ENCODE measurements at places on chromosomes 3 and 15.
A peak's percentile ranks its signal among the peaks of the same experiment; 100 is the strongest.

DNA sequence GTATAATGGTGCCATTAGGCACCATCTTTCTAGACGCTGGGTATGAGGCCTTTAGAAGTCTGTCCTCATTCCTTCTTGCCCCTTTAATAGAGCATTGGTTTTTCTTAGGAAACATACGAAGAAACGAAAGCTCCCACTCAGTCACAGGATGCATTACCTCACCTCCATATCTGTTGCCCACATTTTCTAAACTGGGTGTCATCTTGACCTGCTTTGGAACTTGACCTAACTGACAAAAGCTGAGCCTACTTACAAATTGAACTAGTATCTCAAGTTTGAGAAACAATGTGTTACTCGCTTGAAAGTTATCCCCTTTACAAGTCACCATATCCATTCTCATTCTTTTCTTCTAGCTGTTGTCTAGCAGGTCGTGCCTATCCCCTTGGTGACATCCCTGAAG, 102.7 kb downstream of the VPS8 start:
- peaks cover 24% of the 10 kb centered on the region for H3K36me3 ChIP-seq
- H3K4me3 ChIP-seq: no peak overlapping the region
- DNase-seq: no peak
- H3K4me1 ChIP-seq: peaks cover 16% of the 10 kb centered on the region
- H3K27ac ChIP-seq: no peak overlapping the region
- H3K27me3 ChIP-seq: no peaks in the 10 kb centered on the region

GRCh38 chr3:66466606-66467270, 34.1 kb downstream of the LRIG1 start:
- peaks cover 4% of the 10 kb centered on the region for H3K36me3 ChIP-seq
- DNase-seq: no peak
- H3K27ac ChIP-seq: no peak overlapping the region
- no peak overlapping the region for H3K4me3 ChIP-seq

GRCh38 chr3:118272991-118273390, 761.7 kb downstream of the IGSF11 start:
- no peak overlapping the region for H3K27ac ChIP-seq
- no peak for DNase-seq
- H3K36me3 ChIP-seq: no peaks in the 10 kb centered on the region
- no peaks in the 10 kb centered on the region for H3K27me3 ChIP-seq
- H3K4me3 ChIP-seq: no peak overlapping the region

DNA sequence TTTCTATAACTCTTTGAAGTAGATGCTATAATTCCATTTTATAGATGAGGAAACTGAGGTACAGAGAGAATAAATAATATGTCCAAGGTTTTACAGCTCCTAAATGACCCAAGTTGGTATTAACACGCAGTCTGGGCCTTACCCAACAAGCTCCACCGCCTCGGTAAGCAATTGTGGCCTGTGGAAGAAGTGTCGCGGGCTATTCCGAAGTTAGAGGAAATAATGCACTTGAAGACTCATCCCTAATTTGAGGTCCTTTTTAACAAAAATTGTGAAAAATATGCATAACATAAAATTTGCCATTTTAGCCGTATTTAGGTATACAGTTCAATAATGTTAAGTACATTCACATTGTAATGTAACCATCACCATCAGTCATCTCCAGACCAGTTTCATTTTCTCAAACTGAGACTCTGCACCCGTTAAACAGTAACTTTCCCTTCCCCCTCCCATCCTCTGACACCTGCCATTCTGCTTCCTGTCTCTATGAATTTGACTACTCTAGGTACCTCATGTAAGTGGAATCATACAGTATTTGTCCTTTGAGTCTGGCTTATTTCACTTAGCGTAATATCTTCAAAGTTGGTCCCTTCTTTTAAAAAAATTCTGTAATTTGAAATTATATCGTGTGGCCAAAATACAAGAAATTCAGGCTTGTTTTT, 18.2 kb downstream of the IDH3A start:
- H3K4me1 ChIP-seq: no peaks in the 10 kb centered on the region
- peaks cover 28% of the 10 kb centered on the region for H3K36me3 ChIP-seq
- no peaks in the 10 kb centered on the region for H3K27me3 ChIP-seq
- no peak overlapping the region for H3K4me3 ChIP-seq
- H3K27ac ChIP-seq: no peak overlapping the region

DNA sequence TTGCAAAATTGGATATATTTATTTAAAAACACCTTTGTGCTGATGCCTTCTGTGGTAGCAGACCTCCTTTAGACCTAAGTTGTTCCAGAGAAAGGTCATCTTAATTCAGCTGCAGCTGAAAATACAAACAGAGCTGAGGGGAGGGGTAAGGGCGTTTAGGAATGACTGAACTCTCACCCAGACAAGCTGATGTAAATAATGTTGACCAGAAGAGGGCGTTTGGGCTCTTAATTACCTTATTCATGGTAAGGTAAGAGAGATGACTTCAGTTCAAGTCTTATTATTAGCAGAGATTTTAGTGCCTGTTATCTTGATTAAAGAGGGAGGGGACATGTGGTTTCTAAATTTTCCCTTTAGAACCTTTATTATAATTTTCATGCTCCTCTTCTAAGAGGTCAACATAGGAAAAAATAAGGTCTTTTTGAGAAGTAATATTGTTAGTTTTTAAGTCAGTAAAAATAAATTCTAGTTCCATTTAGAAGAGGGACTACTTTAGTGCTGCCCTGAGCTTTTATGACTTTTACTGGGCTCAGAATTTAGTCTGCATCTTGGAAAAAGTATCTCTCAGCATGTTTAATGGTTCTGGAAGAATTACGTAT, 46.3 kb downstream of the GPR171 start:
- H3K27ac ChIP-seq: no peak overlapping the region
- peaks cover 4% of the 10 kb centered on the region for H3K36me3 ChIP-seq
- no peaks in the 10 kb centered on the region for H3K27me3 ChIP-seq
- no peak for DNase-seq
- no peak overlapping the region for H3K4me3 ChIP-seq

GRCh38 chr15:92930054-92930621, 30.0 kb downstream of the CHD2 start:
- no peak for DNase-seq
- H3K27me3 ChIP-seq: no peaks in the 10 kb centered on the region
- H3K27ac ChIP-seq: peak overlapping the region; percentile 92
- no peak overlapping the region for H3K4me3 ChIP-seq
- peaks cover 52% of the 10 kb centered on the region for H3K36me3 ChIP-seq

DNA sequence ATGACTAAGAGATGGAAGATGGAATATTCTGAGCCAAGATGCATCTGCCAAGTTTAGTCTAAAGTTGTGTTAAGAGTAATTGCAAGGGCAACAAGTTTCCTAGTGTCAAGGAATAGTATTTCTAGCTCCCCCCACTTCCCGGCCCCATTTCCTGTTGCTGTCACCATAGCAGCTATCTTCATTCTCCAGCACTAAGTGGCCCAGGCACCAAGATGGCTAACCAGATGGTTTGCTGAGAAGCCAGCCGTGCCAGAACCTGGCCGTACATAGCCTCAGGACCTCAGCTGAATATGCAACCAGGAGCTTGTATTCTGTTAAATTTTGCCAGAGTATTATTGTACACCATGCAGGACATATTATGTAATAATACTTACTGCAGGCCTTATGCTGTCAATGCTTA, 108.8 kb upstream of the UMPS start:
- DNase-seq: no peak
- H3K27me3 ChIP-seq: no peaks in the 10 kb centered on the region
- H3K4me1 ChIP-seq: peaks cover 21% of the 10 kb centered on the region
- H3K4me3 ChIP-seq: no peak overlapping the region

DNA sequence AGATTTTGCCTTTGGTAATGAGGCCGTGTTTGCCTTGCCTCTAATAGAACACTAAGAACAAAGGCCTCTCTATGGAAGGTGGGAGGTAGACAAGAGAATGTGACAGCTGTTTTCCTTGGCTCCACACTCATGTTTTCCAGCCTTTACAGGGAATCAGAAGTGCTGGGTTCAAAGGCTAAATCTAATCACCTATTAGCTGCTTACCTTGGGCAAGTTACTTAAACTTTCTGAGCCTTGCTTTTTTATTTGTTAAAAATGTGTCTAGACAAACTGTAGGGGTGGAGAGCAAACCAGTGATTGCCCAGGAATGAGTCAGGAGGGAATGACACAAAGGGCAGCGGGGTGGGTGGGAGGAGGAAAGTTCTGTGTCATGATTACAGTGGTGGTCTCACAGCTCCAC, 179.0 kb downstream of the P3H2 start:
- peaks cover 33% of the 10 kb centered on the region for H3K27me3 ChIP-seq
- peak overlapping the region; percentile 88 for H3K27ac ChIP-seq
- H3K4me3 ChIP-seq: no peak overlapping the region
- H3K4me1 ChIP-seq: peaks cover 17% of the 10 kb centered on the region

GRCh38 chr15:63565536-63566186, 31.5 kb upstream of the FBXL22 start:
- peaks cover 2% of the 10 kb centered on the region for H3K4me1 ChIP-seq
- DNase-seq: no peak
- peaks cover 18% of the 10 kb centered on the region for H3K36me3 ChIP-seq
- H3K4me3 ChIP-seq: no peak overlapping the region
- H3K27me3 ChIP-seq: no peaks in the 10 kb centered on the region

Data from progenitor cell of endocrine pancreas (in vitro differentiated cells).